ENCODE measurements at places on chromosomes 16 and 17.

DNA sequence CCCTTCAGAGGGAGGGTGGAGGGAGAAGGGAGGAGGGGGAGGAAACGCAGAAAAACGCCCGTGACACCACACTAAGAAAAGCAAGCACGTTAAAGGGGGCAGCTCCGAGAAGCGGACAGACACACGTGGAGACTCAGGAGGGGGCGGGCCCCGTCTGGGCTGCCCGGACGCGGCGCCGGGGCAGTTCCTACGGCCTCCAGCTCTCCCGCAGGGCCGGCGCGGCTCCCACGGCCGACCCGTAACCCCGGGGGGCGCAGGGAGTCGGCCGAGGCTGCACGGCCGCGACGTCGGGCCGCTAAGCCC, 362 bp downstream of the KLHDC4 start:
- DNase-seq, result peak; percentile 50

DNA sequence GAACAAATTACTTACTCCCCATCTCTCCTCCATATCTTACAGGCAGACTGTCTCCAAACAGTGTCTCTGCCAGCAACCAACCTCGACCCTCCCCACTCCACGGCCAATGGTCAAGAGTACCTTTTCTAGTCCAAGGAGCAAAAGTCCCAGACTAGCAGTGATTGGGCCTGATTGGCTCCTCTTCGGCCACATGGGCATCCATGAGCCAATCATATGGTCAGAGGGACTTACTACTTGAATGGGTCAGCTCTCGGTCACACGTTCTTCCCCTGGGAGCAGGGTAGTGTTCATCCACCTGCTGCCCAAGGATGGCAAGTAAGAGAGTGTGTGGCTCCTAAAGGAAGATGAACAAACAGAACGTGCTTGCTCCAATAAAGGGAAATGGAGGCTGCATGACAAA, 84.6 kb downstream of the C16orf78 start:
- no peak for DNase-seq

DNA sequence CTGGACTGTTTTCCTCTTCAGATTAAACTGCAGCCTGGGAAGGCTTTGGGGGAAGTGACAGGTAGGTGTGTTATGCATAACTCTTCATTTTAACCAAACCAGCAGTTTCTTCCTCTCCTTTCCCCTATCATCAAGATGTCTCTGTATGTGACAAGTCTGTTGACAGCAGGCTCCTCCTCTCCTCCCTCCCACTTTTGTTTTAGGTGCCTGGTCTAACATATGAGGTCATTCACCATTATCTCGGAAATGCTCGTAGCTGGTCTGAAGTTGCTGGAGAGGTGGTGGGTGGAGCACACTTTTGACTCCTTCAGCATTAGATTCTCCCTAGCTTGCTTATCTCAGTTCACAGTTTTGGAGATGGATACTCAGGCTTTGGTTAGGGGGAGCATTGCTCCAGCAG, 571.0 kb upstream of the EEF2KMT start:
- DNase-seq, result no peak

DNA sequence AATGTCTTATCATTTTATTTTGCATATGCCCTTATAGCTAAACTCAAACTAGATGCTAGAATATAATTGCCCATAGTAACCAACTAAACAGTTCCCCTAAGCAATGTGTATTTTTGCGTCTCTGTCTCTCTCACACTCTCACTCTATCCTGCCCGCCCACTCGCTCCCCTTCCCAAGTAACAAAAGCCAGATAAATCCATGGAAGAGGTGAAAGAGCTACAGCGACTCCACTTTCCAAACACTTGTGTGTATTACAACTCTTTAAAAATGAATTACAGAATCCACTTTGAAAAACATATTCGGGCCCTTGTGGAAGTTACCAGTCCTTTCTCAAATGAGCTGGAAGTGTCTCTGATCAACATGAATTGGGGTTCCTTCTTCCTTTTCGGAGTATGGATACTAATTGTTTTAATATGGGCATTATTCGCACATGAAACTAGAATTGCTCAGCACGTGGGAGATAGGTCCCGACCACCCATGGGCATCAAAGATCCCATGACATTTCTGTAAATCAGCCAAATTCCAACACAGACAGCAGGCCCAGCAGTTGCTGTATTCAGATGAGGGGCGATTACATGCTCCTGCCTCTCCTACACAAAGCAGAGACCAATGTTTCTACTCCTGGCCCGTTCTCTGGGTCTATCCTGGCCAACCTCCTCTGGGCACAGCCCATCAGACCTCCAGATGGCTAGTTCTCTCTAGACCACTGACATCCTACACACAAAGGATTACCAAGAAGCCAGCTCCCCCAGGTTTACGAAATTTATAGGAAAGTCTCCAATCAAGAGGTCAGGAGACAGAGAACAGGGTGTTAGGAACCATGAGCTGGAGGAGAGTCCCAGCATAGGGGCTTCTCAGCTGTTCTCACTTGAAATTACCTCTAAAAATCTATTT, 121.5 kb downstream of the ZFHX3 start:
- DNase-seq, result no peak

DNA sequence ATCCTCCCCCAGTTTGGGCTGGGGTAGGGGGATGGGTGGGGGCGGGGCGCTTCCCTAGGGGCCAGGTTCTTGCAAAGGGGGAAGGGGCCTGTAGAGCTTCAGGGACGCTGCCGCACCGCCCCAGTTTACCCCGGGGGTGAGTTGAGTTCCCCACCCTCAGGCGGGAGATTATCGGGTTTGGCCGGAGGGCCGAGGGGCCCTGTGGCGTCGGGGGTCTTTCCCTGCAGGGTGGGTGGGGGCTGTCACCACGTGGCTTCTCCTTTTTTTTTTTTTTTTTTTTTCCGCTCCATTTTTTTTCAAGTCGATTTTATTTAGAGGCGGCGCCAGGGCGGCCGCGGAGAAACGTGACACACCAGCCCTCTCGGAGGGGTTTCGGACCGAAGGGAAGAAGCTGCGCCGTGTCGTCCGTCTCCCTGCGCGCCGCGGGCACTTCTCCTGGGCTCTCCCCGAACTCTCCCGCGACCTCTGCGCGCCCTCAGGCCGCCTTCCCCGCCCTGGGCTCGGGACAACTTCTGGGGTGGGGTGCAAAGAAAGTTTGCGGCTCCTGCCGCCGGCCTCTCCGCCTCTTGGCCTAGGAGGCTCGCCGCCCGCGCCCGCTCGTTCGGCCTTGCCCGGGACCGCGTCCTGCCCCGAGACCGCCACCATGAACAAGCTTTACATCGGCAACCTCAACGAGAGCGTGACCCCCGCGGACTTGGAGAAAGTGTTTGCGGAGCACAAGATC, at the start of gene IGF2BP1:
TSS of gene IGF2BP1 (plus strand) at position 283 of the 724 bp plus-strand sequence. CDS start at position 644, 361 bp downstream.
- no peak for DNase-seq

GRCh38 chr17:8375738-8376259, 705 bp downstream of the KRABD2 start:
- DNase-seq, result peak; percentile 62

DNA sequence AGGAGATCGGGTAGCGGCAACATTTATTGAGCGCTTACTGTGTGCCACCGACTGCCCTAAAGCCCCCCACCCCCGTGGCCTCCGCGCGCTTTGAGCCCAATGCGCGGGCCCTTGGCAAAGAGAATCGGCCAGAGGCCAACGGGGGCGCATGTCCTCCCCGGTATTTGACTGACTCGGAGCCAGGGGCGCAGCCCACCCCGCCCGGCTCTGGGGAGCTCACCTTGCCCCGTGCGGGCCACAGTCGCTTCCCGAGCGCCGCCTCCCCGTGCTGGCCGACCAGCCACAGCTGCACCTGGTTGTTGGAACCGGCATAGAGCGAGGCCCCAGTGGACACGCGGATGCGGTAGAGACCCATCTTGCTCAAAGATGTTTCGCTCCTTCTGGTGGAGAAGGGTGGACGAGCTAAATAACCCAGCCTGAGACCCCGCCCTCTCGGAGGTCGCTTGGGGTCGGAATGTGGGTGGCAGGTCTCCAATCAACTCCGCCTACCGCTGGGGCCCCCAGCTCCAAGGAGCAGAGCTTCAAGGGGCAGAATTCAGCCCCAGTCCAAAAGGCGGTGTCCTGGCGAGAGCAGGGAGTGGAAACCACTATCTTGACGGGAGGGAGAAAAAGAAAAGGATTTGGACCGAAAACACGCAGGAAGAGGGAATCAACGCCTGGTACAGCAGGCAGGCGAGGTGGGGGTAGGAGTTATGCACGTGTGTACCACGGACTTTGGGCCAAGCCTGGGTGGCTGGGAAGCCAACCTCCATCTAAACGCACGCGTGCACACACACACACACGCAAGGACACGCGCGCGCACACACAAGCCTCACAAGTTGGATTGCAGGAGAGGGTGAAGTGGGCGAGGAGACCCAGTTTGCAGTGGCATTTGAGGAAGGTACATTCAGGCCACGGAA, at the start of gene ALOX15:
TSS of gene ALOX15 (minus strand) at position 382 of the 899 bp plus-strand sequence. CDS start at position 355, 27 bp downstream.
- no peak for DNase-seq

DNA sequence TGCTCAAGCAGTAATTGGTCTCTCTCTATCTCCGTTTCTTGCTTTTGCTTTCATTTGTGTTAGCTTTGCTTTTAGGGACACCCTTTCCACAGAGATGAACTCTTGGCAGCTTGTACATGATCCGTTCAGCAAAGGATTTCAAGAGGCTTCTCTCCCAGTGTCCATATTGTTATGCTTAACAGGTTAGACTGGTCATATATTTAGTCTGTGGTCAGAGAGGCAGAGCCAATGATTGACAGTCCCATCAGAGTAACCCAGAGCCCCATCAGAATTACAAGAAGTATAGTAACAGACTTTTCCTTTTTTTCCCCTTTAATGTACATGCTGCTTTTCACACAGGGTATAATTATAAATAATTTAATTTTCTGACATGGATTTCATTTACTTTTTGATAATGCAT, 34.4 kb downstream of the GDPD1 start:
- no peak for DNase-seq

GRCh38 chr16:86673956-86674453, 95.7 kb downstream of the FOXL1 start:
- DNase-seq, result no peak

GRCh38 chr17:55743103-55743679, 7.7 kb upstream of the PCTP start:
- DNase-seq, result no peak

GRCh38 chr17:27523712-27524111, 67.5 kb downstream of the KSR1 start:
- DNase-seq, result no peak

GRCh38 chr17:81465910-81466309, 46.7 kb downstream of the ACTG1 start:
- DNase-seq, result no peak
